CD4-positive, alpha-beta T cell (primary cell): ENCODE measurements at places on chromosomes 5 and 9. TPM values are rescaled to one million over a fixed set of nuclear protein-coding genes. Genes with fewer than 3 reads are reported as not detected.

The KCNT1 gene
- 0.22 TPM for total RNA-seq

The ICE1 gene
- total RNA-seq, result 39.1 TPM

The SLC34A3 gene
- not detected for total RNA-seq

The RBM27 gene
- 33.2 TPM for total RNA-seq

The GPR150 gene
- 0.60 TPM for total RNA-seq

The C5orf63 gene
- 5.7 TPM for total RNA-seq

The C5orf46 gene
- not detected for total RNA-seq

The PDE6A gene
- not detected for total RNA-seq

The KIF12 gene
- not detected for total RNA-seq

The SERF1A gene
- 6.8 TPM for total RNA-seq

The CER1 gene
- total RNA-seq, result not detected

DNA sequence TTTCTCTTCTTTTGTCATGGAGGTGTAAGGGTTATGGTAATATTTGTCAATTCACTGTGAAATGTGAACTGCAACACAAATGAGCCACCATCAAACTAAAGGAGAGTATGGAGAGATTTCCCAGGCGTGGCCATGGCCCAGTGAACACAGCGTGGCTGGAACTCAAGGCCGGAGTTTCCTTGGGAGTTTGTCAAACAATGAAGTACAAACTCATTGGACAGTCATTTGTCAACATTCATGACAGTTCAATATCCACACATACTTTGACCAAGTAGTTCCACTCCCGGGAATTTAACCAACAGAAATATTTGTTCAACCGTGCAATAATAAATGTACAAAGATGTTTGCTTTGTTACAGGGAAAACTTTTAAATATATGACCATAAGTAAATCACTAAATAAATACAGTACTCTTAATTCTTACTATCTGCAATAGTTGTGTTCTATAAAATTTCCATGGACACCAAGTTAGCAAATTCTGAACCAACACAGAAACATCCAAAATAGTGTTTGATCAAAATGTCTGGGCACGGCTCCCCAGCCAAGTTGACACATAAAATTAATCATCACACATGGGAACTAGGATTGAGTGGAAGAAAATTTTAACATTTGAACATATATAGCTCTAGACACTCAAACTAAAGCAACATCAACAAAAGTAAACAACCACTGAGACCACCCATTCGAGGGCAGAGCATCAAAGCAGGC, 87.1 kb downstream of the DIRAS2 start:
- DNase-seq, result no peak

GRCh38 chr5:81310402-81311063, 9.1 kb downstream of the ZCCHC9 start:
- DNase-seq, result no peak

DNA sequence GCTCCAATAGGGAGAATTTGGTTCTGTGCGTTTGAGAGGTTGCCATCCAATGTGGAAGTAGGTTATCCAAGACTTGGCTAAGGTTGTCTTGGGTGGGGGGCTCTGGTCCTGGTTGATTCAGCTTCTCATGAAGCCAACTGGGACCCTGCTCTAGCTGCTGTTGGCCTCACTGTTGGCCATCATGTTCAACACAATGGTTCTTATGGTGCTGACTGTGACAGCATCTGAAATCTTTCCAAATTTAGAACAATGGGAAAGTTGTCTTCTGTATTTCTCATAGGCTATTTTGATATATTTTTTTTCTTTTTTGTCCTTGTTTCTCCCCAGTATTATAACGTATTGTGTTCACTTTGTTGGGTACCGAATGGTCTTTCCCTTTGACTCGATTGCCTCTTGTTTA, 71.9 kb downstream of the GDNF start:
- no peak for DNase-seq

GRCh38 chr9:114957558-114957957, 27.2 kb upstream of the TNFSF8 start:
- DNase-seq, result no peak

DNA sequence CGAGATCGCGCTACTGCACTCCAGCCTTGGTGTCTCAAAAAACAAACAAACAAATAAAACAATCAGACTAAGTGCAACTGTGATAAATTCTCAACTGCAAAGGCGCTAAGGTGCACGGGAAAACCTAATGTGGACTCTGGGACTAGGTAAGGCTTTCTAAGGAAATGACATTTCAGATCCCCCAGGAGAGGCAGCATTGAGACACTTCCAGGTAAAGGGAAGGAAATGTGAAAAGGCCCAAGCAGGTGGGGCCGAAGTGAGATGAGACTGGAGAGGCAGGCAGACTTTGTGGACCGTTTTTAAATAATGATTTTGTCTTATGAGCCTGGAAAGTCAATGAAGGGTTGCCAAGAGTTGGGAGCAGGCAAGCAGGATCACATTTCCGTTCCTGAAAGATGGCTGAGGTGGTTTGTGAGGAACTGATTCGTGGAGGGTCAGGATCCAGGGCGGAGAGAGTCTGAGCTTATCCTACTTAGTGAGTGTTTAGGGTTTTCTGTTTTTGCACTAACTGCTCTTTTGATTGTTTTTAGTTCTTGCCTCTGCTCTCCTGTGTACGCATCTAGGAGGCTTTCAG, 2.0 kb upstream of the APBA1 start:
- no peak for DNase-seq

DNA sequence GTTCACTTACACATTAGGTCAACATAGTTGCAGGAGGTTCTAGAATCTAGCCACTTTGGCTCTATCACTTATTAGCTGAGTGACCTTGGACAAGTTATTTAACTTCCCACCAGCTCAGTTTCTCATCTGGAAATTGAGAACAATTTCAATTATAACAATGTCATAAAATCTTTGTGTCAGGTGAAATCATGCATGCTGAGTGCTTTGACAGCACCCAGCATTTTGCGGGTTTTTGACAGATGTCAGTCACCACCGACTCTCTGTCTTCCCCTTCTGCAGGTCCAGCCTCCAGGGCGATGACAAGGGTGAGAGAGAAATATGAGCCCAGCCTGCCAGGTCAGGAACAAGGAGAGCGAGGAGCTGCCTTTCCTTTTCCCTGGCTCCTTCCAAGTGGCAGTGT, 107.1 kb upstream of the TAS2R1 start:
- DNase-seq, result no peak

GRCh38 chr9:6959270-6960000, 201.7 kb downstream of the KDM4C start:
- DNase-seq, result no peak

DNA sequence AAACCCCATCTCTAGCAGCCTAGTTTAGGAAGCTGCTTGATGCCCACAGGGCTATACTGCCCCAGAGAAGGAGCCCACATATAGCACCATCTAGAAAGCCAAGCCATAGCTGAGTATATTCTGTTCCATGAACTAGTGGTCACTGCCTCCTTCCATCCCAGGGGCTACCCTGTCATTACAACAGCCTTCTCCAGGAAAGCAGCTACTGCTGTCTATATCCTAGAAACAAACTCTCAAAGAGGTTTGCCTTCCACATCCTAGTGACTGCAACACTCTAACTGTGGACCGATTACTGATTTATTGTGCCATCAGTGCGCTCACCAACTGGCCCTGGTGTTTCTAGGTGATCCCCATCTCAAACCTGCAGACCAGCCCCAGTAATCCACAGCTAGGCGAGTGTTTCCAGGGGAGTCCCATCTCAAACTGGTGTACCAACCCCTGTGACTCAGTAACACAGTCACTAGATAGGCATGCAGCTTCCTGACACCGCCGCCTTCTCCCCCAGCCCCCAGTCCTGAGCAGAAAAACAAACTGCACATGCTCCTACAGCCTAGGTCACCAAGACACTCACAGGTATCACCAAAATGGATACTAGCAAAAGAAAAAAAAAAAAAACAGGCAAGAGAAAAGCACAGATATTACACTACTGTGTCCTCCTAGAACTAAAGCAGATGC, 14.8 kb downstream of the SPTLC1 start:
- DNase-seq, result no peak

DNA sequence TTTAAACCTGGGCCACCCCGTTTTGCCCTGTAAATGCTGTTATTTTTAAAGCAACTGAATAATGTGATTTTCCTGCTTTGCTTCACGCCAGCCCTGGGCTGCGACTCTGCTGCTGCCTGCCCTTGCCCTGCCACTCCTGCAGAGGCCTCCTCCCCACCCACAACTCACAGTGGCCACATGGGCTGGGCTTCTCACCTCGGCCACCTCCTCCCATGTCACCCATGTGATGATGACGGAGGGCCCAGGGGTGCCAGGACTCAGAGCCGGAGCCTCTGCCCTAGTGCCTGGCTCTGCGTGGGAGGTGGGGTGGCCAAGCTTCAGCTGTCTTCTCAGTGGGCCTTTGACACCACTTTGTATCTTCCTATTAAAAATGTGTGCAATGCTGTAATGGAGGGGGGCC, 48.1 kb upstream of the NKD2 start:
- DNase-seq, result no peak

DNA sequence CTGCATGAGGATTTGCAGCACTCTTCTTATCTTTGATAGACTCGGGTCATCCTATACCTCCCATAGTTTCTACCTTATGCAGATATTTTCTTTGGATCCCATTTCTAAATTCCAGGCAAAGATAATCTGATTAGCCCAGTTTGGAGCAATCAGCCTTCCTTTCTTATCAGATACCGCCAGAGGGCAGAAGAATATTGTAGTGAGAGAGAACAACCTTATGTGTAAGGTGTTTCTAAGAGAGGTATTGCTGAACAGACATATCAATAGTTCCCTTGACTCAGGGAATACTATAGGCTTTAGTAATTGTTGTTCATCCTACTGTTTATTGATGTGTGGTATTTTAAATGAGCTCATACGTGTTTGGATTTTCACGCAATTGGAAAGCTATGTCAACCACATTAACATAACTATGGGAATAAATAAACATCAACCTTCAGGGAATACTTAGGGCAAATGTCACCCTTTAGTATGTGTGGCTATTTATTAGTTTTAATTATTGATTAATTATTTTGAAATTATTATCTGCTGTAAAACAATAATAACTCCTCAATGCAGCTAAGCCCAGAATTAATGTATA, 1435.2 kb upstream of the CDH9 start:
- DNase-seq, result no peak

DNA sequence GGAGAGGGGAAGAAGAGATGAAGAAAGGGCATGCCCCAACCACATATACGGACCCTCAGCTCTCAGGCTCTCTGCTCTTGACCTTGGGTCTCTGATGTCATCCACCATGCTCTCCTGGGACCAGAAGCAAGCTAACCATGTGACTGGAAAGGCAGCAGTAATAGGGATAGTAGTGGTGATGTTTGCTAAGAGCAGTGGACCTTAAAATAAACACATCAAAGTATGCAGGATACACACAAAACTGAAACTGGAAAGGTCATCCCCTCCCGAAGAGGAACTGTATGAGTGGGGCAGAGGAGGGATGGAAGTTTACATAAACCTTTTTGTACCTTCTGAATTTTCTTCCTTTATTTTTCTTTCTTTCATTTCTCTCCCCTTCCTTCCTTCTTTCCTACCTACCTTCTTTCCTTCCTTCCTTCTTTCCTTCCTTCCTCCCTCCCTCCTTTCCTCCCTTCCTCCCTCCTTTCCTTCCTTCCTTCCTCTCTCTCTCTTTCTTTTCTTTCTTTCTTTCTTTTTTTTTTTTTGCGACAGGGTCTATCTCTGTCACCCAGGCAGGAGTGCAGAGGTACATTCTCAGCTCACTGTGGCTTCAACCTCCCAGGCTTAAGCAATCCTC, 8.1 kb upstream of the PTPN3 start:
- DNase-seq, result no peak

DNA sequence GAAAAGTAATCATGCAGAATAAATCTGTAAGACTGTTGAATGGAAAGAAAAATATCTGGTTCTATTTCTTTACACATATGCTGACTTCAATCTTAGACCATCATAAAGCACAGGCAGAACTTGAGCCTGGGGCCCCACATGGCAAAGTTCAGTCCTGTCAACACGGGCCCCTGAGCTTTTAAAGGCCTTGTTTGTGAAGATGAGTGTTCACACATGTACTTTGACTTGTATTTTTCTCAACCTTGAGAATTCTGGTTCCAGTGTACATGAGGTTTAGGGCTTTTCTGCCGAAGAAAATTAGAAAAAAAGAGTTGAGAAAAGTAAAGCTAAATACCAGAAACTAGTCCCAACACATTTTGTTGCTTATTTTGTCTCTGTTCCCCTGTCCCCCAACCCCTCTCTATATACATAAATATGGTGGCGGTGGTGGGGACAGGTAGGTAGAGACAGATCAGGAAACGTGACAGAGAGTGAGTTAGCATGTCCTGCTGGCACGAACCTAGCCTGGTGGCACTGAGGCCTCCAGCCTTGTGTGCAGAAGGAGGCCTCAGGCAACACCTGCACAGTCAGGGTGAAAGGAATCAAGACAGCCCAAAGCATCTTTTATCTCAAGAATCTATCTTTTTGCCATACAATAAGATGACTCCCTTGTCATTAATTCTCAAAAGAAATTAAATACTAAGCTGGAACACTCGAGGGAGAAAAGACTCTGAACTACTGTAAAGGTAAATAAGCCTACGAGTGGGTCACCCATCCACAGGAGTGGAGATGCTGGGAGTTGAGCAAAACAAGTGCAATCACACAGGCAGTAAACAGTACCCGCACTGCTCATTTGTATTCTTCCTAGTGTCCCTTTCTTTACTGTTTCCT, 22.9 kb downstream of the LIFR start:
- DNase-seq, result no peak

GRCh38 chr9:121071370-121071755, 3.4 kb upstream of the CNTRL start:
- DNase-seq, result no peak

DNA sequence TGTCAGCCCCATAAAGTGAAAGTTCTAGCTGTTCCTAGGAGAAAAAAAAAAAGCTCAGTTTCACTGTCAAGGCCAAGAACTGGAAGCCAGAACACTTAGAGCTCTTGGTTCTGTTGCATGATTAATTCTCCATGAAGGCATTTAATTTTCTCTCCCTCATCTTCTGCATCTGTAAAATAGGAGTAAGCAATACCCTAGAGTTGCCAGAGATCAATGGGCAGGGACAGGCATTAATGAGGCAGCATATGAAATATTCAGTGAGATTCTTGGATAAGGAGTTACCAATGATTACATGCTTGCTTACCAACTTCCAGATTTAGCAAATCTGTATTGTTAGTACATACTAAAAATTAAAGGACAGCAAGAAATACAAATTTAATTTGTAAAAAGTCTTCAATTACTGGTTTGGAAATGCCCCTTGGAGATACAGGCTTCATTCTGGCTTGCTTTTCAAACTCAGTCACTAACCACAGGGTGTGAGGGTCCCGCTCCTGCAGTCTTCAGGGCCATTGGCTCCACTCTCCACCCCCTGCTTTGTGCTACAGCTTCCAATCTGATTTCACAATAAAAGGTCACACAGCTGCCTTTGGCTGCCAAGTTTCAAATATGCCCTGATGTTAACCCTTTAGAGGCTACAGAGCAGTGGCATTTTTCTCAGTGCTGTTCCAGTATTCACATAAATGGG, 624.6 kb downstream of the BNC2 start:
- no peak for DNase-seq
